ENCODE measurements at places on chromosomes 6 and 20. TPM values are rescaled to one million over a fixed set of nuclear protein-coding genes. Genes with fewer than 3 reads are reported as not detected.
A peak's percentile ranks its signal among the peaks of the same experiment; 100 is the strongest.

DNA sequence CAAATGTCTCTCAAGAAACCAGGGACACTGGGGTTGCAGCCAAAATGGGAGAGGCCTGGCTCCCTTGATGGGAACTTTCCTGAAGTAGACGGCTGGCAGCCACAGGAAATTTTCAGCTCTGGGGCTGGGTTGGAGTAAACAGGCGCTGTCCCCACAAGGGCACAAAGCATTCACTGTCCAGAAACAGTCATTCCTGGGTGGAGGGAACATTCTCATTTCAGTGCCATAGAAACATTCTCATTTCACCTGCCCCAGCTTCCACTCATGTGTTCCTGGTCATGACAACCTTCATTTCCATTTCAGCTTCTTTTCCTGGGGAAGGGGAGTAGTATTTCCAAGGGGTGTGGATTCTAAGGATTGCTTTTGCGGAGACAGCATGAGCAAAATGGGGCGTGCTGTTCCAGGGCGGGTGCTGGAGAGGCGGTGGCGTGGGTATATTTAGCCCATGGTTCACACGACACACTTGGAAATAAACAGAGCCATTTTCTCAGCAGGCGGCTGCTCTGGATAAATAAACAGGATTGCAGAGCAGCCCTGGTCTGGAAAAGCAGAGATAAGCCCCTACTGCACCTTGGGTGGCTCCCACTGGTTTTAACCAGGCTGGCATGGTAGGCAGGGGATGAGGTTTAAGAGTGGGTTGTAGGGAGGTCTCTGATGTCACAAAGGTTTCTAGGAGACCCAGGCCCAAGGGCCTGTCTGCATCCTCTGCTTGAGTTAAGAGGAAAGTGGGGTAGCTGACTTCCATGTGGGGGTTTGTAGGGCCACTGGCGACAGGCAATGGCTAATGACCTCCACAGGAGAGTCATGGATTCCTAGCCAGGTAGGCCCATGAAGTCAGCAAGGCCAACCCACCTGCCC lies 32.9 kb downstream of the COX4I2 start:
- H3K27me3 ChIP-seq, result no peaks in the 10 kb centered on the region
- no peaks in the 10 kb centered on the region for H3K36me3 ChIP-seq
- no peak overlapping the region for H3K4me3 ChIP-seq
- H3K4me1 ChIP-seq, result peaks cover 32% of the 10 kb centered on the region

- H3K27ac ChIP-seq, result peak overlapping the region; percentile 42
- H3K4me1 ChIP-seq, result no peaks in the 10 kb centered on the region
- DNase-seq, result no peak
- H3K4me3 ChIP-seq, result no peak overlapping the region
- H3K27me3 ChIP-seq, result no peaks in the 10 kb centered on the region
Measured at GRCh38 chr6:111973118-111973761, 80.7 kb upstream of the CCN6 start.

DNA sequence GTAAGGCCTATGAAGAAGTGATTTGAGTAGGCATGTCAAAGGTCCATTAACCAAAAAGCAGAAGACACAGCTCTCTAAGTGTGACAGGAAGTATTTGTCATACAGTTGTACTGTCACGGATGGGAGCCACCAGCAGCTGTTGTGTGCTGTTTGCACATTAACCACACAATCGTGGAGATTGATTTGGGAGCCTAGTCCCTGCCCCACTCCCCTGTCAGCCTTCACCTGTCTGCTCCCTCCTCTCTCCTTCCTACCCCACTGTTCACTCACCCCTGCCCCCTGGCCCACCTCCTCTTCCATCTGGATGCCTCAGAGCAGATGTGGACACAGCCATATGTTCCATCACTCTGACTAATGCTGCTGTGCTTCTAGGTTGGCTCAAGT lies 124.7 kb upstream of the SPACA1 start:
- DNase-seq, result no peak
- H3K4me1 ChIP-seq, result no peaks in the 10 kb centered on the region
- no peak overlapping the region for H3K27ac ChIP-seq
- no peaks in the 10 kb centered on the region for H3K27me3 ChIP-seq

- no peak overlapping the region for H3K27ac ChIP-seq
- no peaks in the 10 kb centered on the region for H3K27me3 ChIP-seq
- H3K36me3 ChIP-seq, result no peaks in the 10 kb centered on the region
- H3K4me3 ChIP-seq, result no peak overlapping the region
- no peaks in the 10 kb centered on the region for H3K4me1 ChIP-seq
Measured at GRCh38 chr6:37588735-37589108, 89.0 kb upstream of the CCDC167 start.

GRCh38 chr20:43477193-43477592 lies 19.5 kb downstream of the SRSF6 start:
- no peak overlapping the region for H3K27ac ChIP-seq
- no peak for DNase-seq
- H3K4me1 ChIP-seq, result no peaks in the 10 kb centered on the region
- H3K36me3 ChIP-seq, result no peaks in the 10 kb centered on the region
- H3K4me3 ChIP-seq, result no peak overlapping the region

- no peak overlapping the region for H3K4me3 ChIP-seq
- no peaks in the 10 kb centered on the region for H3K27me3 ChIP-seq
- H3K4me1 ChIP-seq, result no peaks in the 10 kb centered on the region
- H3K36me3 ChIP-seq, result peaks cover 4% of the 10 kb centered on the region
Measured at GRCh38 chr6:56594699-56595098, 48.0 kb downstream of the DST start.

- no peak for DNase-seq
- no peaks in the 10 kb centered on the region for H3K4me1 ChIP-seq
- H3K4me3 ChIP-seq, result no peak overlapping the region
- H3K27ac ChIP-seq, result no peak overlapping the region
Measured at GRCh38 chr20:41330343-41330720, 10.3 kb upstream of the LPIN3 start.

GRCh38 chr6:107118976-107119375 lies 3.7 kb upstream of the BEND3 start:
- H3K36me3 ChIP-seq, result no peaks in the 10 kb centered on the region
- no peak for DNase-seq
- no peaks in the 10 kb centered on the region for H3K27me3 ChIP-seq

DNA sequence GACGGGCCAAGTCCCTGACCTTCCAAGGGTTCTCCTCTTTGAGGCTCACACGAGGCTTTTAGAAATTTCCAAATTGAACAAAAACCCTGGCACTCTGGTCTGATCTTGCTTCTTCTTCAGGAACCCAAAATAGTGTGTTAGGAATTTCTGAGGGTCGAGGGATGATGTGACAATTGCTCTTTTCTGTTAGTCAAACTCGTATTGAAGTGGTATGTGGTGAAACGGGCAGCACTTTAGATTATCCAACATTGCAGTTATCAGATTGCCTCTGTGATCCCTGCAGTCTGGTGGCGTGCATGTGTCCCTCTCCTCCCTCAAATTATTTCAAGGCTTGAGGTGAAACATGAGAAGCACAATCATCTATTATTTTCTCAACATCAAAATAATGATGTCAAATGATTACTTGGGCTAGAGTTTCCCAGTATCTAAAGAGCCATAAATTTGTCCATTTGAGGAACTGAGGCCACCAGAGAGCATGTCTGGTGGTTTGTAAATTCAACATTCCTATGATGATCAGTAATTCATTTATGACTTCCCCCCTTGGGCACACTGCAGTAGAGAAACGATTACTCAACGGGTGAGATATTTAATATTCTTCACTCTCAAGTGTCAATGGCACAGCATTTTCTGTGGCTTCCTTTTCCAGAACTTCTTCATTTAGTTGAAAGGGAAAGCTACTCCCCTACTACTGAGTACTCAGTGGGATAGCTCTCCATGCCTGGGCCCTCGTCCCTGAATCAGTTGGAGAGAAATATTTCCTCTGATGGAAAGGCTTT lies 308.6 kb upstream of the MAP3K7 start:
- H3K36me3 ChIP-seq, result no peaks in the 10 kb centered on the region
- no peaks in the 10 kb centered on the region for H3K4me1 ChIP-seq
- no peak overlapping the region for H3K27ac ChIP-seq
- H3K4me3 ChIP-seq, result no peak overlapping the region
- no peak for DNase-seq

- H3K4me1 ChIP-seq, result no peaks in the 10 kb centered on the region
- H3K36me3 ChIP-seq, result no peaks in the 10 kb centered on the region
- H3K27ac ChIP-seq, result no peak overlapping the region
- no peak overlapping the region for H3K4me3 ChIP-seq
- no peaks in the 10 kb centered on the region for H3K27me3 ChIP-seq
Measured at GRCh38 chr6:170402318-170403040, 95.9 kb downstream of the FAM120B start.

GRCh38 chr20:59752704-59753460 lies 148.5 kb downstream of the PHACTR3 start:
- H3K27ac ChIP-seq, result no peak overlapping the region
- H3K4me3 ChIP-seq, result no peak overlapping the region
- no peak for DNase-seq
- no peaks in the 10 kb centered on the region for H3K36me3 ChIP-seq
- no peaks in the 10 kb centered on the region for H3K4me1 ChIP-seq

GRCh38 chr20:57462781-57463180 lies 62.2 kb downstream of the CTCFL start:
- no peaks in the 10 kb centered on the region for H3K27me3 ChIP-seq
- no peaks in the 10 kb centered on the region for H3K36me3 ChIP-seq
- H3K4me3 ChIP-seq, result no peak overlapping the region

DNA sequence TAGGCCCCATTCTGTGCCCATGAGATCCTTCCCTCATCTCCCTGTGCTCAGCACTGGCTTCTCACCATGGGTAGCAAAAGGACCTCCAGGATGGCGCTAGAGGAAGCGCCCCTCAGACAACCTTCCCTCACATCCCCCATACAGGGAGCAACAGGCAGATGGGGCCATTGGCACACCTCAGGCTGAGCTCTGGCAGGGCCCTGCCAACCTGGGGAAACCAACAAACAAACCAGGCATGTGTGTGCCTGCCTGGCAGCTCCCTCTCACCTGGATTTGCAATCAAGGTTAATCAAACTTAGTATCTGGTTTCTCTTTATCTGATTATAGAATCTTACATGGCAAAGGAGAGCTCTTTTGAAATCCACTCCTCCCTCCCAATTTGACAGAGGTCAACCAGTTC lies 134.9 kb downstream of the SLC23A2 start:
- H3K27ac ChIP-seq, result no peak overlapping the region
- H3K4me3 ChIP-seq, result no peak overlapping the region
- no peaks in the 10 kb centered on the region for H3K27me3 ChIP-seq
- no peaks in the 10 kb centered on the region for H3K4me1 ChIP-seq
- no peak for DNase-seq
- no peaks in the 10 kb centered on the region for H3K36me3 ChIP-seq

GRCh38 chr20:6693178-6693807 lies 74.2 kb upstream of the BMP2 start:
- peaks cover 5% of the 10 kb centered on the region for H3K4me1 ChIP-seq
- H3K36me3 ChIP-seq, result no peaks in the 10 kb centered on the region
- H3K4me3 ChIP-seq, result no peak overlapping the region
- H3K27me3 ChIP-seq, result no peaks in the 10 kb centered on the region
- H3K27ac ChIP-seq, result no peak overlapping the region

- no peak overlapping the region for H3K4me3 ChIP-seq
- H3K4me1 ChIP-seq, result no peaks in the 10 kb centered on the region
- no peaks in the 10 kb centered on the region for H3K36me3 ChIP-seq
- H3K27me3 ChIP-seq, result no peaks in the 10 kb centered on the region
Measured at GRCh38 chr6:143754204-143754603, 76.4 kb downstream of the PHACTR2 start.

DNA sequence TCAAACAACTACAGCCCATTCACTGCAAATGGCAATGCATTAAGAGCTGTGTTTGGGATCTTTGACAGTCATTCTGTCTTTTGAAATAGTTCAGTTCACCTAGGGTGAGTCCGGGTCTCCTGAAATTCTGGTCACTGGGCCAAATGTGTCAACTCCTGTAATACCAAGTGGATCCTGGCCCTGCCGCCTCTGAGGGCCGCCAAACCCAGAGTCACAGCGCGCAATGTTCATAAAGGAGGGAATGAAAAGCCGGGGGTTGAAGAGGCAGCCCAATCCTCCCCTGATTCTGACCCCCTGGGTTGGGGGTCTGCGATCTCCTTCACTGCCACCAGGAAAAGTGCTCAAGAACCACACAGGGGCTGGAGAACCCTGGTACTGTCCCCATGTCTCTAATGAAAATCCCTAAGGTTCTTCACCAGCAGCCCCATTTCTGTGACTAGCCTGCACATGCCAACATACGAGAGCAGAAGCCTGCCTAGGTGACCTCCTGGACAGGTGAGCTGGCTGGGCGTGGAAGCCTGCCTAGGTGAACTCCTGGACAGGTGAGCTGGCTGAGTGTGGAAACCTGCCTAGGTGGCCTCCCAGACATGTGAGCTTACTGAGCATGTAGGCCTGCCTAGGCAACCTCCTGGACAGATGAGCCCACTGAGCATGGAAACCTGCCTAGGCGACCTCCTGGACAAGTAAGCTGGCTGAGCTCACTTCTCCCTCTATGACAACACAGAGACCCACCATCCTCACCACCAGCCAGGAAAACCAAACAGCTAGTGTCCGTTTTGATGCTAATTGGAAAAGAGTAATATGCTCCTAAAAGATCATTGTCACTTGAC lies 16.1 kb upstream of the APMAP start:
- H3K27me3 ChIP-seq, result no peaks in the 10 kb centered on the region
- no peaks in the 10 kb centered on the region for H3K4me1 ChIP-seq
- no peak for DNase-seq
- H3K27ac ChIP-seq, result no peak overlapping the region
- no peak overlapping the region for H3K4me3 ChIP-seq
- H3K36me3 ChIP-seq, result no peaks in the 10 kb centered on the region

DNA sequence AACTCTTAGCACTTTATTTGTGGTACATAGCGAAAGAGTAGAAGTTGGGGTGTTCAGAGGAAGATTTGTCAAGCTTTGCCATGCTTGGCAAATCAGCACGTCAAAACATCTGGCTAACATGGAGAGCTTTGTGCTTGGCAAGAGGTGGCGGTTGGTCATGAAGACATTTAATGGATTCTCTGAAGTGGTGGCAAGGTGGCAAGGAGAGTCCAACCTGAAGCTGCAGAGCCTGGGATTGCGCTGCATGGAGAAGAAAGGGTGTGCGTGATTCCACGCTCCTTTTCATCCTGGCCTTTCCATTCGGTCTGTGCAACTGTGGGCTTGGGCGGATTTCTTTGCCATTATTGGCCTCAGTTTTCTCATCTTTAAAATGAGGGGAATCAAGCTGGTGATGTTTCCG lies 3.1 kb downstream of the PYGB start:
- H3K27ac ChIP-seq, result peak overlapping the region; percentile 92
- no peaks in the 10 kb centered on the region for H3K27me3 ChIP-seq
- H3K36me3 ChIP-seq, result no peaks in the 10 kb centered on the region
- H3K4me3 ChIP-seq, result no peak overlapping the region

DNA sequence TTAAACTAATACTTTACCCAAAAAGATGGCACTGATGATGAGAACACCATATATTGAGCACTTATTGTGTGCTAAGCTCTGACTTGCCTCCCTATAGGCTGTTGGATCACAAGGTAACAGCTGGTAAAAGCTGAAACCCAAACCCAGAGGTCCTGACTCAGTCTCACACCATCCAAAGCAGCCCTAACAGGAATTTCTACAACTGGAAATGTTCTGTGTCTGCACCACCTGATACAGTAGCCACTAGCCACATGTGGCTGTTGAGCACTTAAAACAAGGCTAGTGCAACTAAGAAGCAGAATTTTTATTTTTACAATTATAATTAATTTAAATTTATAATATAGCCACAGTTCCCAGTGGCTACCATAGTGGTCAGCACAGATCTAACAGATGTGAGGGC lies 15.6 kb upstream of the MATN4 start:
- H3K4me3 ChIP-seq, result no peak overlapping the region
- H3K4me1 ChIP-seq, result peaks cover 4% of the 10 kb centered on the region
- no peaks in the 10 kb centered on the region for H3K27me3 ChIP-seq
- no peak overlapping the region for H3K27ac ChIP-seq

The SLC17A3 gene
- total RNA-seq, result not detected

The BPIFB4 gene
- total RNA-seq, result not detected

The KHDRBS2 gene
- total RNA-seq, result 0.52 TPM

The GRIK2 gene
- total RNA-seq, result 0.50 TPM

The C6orf52 gene
- total RNA-seq, result 0.69 TPM

The C20orf141 gene
- total RNA-seq, result not detected

The GABRR1 gene
- total RNA-seq, result 0.21 TPM

The BLOC1S5 gene
- total RNA-seq, result 10.3 TPM
